ENCODE measurements at places on chromosomes 4 and X.

GRCh38 chrX:72081605-72082320 lies 50.0 kb downstream of the RTL5 start:
- no peak for DNase-seq

DNA sequence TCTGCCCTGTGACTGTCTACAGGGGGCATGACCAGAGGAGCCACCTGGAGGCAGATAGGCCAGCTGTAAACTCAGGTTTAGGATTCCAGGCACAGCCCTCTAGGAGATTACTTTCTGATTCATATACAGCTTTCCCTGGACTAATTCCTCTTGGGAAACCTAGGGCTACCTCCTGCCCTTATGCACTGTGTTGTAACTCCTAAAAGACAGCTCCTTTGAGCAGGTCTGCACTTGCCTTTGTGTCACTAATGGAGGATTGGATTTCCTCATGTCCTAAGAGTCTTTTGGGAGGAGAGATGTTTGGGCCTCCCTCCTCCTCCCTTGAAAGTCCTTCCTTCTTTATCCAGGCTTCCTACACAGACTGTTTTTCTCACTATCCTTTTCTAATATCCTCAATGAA lies 202.0 kb downstream of the PCDH19 start:
- no peak for DNase-seq

- no peak for DNase-seq
These were observed at the start of gene SERTM2 for GRCh38 chrX:111511477-111511876. Gene SERTM2, plus strand, starts transcription at chrX:111511645. Its CDS starts 7,213 bp downstream, at chrX:111518858.

- DNase-seq, result no peak
These were observed 44.0 kb downstream of the RELL1 start for GRCh38 chr4:37641886-37642849.

DNA sequence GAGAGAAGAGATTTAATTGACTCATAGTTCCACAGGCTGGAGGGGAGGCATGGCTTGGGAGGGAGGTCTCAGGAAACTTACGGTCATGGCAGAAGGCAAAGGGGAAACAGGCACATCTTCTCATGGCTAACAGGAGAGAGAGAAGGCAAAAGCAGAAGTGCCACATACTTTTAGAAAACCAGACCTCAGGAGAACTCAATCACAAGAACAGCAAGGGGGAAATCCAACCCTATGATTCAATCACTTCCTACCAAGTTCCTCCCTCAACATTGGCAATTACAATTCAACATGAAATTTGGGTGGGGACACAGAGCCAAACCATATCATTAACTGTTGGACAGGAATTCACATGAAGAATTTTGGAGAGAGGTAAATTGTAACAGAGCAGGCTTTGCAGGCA lies 485.3 kb upstream of the PITX2 start:
- no peak for DNase-seq

DNA sequence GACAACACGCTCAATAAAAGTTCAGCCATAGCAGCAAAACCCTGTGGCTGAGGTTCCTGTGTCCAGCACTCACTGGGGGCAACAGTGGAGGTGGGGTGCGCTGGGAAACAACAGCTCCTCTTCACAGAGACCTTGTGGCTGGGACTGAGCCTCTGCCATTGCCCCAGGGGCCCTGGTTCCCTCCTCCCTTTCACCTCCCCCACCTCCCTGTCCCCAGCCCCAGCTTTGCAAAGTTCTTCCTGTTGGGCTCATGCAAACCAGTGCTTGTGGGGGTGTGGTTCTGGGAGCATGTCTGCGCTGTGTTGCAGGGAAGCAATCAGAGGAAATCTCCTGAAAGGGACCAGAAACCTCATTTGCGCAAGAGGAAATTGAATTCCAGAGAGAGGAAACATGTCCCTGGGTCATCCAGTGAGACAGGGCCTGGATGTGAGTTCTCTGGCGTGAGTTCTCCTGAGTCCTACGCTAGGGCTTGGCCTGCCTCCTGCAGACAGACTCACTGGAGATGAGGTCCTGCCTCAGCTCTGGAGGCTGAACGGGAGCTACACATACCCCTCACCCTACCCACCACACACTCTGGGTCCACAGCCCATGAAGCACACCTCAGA lies 7.4 kb downstream of the FATE1 start:
- no peak for DNase-seq

- no peak for DNase-seq
These were observed 852.0 kb downstream of the PCDH18 start for GRCh38 chr4:136680271-136680670.

- no peak for DNase-seq
These were observed 161.4 kb downstream of the ENOX2 start for GRCh38 chrX:130741584-130741983.

DNA sequence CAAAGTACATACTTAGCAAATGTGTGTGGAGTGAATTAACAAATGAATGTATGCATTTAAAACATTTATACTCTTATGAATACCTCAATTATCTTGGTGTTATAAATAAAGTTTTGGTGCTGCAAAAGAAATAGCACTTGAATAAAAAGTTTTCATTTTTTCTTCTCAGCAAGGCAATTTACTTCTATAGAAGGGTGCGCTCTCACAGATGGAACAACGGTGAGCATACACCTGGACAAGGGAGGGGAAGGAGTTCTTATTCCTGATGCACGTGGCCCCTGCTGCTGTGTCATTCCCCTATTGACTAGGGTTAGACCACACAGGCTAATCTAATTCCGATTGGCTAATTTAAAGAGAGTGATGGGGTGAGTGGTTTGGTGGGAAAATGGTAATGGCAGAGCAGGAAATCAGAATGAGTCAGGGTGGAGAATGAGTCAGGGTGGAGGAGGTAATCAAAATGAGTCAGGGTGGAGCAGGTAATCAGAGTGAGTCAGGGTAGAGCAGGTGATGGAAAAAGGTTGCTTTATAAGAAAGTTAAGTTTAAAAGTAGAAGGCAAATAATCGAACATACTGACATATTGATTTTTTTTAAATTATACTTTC lies 28.2 kb upstream of the PGK1 start:
- DNase-seq, result no peak

- DNase-seq, result no peak
These were observed 265.7 kb downstream of the IQCM start for GRCh38 chr4:149549911-149550310.

Measured in activated CD8-positive, alpha-beta memory T cell treated with anti-CD3 and anti-CD28 coated beads for 1 hour (primary cell).